ENCODE measurements at places on chromosomes 11 and 22.

GRCh38 chr11:8759634-8760033 lies 77.0 kb downstream of the RPL27A start:
- DNase-seq = no peak

DNA sequence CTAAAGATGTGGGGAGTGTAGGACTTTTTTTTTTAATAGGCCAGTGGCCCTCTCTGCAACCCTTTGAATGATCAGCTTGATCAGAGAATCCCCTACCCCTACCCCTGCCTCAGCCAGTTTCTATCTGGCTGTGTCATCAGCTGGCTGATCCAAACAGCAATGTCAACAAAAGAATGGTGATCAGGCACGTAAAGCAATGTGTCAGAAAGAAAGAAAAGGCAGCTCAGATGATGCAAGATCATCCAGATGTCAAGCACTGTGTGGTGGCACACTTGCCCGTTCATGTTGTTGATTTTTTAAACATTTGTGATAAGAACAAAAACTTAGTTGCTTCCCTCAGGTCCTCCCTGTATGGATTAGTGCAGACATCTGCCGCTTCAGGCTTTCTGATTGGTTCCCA lies 26.3 kb upstream of the EHF start:
- DNase-seq = no peak

DNA sequence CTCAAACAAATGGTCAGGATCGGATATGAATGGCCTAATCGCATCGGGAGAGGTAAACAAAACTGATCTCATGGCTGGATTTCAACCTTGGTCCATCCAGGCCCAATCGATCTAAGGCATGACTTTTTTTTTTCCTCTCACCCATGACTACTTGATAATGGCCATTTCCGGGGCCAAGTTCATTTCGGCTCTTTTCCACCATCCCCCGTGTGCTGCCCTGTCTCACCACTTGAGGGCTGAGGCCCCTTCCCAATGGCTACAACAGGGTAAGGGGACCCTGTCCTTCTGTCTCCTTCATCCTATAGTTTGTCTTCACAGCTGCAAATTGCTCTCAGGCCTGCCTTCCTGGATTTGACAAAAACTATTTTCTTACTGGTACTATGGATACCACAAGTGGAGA lies 26.7 kb downstream of the GRAP2 start:
- DNase-seq = no peak

GRCh38 chr11:2687223-2687530 lies 12.6 kb downstream of the KCNQ1OT1 start:
- no peak for DNase-seq

DNA sequence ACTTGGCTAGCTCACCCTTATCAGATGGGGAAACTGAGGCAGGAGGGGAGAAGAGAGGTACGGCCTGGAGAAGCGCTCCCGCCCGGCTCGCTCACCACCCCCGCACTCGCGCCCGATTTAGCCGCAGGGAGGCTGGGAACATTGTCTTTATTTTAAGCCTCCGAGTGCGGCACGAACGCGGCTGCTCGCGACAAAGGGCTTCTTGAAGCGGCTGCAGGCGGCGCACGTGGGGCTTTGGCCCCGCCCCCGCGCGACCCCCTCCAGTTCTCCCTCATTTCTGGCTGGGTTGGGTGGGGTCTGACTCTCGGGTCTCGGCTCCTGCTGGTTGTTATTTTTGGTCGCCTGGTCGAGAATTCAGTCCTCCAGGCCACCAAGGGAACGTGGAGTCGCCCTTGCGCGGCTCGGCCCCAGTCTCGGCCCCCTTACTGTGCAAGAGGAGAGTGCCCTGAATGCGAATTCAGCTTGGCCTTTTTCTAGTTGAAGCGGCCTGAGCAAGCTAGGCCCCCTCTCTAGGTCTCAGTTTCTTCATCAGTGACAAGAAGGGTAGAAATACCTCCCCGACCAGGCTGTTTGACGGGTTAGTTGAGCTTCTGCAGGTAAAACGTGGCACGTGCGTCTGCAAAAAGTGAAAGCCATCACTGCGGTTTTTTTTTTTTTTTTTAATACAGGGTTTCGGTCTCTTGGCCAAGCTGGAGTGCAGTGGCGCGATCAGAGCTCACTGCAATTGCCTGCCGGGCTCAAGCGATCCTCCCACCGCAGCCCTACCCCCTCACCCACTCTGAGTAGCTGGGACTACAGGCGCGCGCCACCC lies 2.6 kb upstream of the CHRM1 start:
- DNase-seq = no peak

DNA sequence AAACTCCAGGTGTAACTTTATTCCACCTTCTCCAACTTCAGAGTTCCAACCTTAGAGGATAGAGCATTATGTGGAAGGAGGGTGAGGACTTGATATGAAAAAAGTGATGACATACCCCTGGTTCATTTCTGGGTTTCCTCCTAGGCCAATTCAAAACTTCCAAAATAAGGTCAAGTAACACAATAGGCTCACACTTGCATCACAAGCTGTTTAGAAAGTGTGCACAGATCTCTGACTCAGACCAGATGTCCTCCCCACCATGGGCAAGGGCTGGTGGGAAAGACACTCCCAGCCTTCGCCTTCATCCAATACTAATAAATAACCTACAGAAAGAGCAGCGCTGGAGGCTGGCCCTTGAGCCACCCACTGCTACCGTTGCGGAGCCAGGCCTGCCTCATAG lies 5.8 kb upstream of the BUD13 start:
- DNase-seq = no peak

DNA sequence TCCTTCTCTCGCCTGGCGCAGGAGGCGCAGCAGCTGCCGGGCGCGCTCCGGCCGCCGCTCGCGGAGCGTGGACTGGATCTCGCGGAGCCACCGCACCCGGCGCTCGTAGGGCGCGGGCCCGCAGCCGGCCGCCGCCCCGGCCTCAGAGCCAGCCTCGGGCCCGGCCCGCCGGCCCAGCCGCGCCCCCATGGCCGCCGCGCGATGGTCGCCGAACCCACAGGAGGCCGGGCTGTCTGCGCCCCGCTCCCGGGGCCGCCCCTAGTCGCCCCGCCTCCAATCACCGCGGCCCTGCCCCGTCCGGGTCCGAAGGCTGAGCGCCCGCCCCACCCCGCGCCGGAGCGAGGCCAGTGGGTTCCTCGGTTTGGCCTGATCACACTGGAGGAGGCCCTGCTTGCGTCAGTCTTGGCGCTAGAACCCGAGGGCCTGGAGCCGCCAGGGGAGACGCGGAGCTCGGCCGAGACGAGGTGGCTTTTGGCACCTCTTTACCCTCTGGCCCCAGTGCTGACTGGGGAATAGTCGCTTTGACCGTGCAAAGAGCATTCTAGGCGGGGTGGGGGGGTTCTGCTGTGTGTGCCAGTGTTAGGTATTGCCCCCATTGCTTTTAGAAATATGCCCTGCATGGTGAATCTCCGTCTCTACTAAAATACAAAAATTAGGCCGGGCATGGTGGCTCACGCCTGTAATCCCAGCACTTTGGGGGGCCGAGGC lies at the start of gene LRRC75B:
Gene LRRC75B, minus strand, starts transcription at position 223 of the 708 bp plus-strand sequence. Its CDS starts 34 bp downstream, at position 189.
- no peak for DNase-seq

DNA sequence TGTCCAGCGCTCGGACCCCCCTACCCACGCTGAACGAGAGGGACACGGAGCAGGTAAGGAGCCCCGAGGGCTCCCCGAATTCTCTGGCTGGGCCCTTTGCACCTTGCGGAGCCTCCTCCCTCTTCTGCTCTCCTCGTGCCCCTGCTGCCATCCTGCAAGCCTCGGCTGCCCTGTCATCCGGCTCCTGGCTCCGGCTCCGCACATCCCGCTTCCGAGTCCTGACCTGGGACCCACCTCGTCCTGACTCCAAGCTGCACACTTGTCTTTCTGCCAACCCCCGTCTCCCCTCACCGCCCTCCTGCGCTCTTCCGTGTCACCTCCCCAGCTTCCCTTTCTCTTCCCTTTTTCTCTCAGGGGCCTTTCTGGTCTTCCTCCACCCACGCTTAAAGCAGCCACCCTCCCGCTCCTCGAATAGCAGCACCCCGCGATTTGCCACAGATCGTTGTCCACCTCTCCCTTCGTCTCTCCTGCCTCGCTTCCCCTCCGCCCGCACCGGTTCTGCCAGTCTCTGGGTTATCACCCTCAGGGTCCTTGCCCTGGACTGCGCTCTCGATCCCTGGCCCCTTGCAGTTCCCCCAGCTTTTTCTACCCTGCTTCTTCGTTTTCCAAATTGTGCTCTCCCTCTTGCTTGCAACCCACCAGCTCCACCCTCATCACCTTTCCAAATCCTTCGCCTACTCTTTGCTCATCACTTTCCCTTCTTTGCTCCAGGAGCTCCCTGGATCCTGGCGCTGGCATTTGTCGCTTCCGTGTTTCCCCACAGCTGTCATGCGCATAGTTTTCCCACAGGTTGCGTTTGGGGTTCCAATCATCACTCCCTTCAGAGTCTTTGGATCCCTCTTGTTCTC lies 822 bp downstream of the MARK2 start:
- no peak for DNase-seq

DNA sequence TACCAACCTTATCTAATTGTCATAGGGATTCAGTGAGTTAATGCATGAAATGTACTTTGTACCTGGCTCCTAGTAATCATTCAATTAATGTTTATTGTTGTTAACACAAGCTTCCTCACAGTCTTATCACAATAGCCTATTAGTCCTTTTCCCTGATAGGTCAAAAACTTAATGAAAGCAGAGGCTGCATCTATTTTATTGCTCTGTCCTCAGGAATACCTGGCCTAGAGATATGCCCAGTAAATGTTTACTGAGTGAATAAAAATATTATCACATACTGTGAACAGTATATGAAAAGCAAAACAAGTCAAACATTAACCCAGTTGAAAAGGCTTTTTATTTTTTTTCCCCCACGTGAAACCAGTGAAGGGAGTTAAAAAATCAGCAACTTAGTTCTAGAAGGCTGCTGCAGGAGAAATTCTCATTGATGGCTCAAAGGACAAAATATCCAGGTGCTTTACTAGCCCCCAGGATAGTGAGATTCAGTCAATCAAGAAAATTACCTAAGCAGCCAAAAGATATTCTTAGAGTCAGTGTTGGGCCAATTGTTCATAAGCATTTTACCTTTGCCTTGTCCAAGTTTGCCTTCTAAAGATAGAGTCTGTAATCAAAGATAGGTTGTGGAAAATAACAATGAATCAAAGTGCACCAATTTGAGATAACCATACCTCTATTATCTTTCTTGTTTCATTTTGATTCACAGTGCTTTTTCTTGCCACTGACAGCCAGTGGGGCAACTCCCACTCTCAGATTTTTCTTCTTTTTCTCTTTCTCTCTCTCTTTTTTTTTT lies 34.4 kb upstream of the SLC6A5 start:
- DNase-seq = no peak

GRCh38 chr22:49281467-49282340 lies 546.0 kb downstream of the BRD1 start:
- DNase-seq = no peak

DNA sequence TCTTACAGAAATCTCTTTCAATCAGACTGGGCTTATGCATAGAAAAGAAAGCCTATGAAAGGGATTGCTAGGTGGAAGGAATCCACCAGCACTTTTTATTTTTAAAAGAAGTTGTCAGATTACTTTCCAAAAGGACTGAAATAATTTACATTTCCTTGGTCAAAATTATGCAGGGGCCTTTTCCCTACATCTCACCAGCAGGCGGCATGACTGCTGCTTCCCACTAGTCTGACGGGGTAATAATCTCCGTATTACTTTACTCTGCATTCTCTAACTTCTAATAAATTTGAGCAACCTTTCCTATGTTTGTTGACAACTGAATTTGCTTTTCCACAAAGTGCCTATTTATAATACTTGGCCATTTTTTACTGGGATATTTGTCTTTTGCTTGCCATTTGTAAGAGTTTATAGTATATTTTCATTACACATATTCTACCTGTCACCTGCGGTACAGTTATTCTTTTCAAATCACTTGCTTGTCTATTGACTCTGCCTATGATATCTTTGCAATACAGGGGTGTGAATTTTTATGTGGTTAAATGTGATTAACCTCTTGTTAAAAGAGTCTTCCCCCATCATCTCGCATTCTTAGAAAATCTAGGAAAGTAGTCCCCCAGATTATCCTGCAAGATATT lies 51.9 kb upstream of the USP47 start:
- no peak for DNase-seq

DNA sequence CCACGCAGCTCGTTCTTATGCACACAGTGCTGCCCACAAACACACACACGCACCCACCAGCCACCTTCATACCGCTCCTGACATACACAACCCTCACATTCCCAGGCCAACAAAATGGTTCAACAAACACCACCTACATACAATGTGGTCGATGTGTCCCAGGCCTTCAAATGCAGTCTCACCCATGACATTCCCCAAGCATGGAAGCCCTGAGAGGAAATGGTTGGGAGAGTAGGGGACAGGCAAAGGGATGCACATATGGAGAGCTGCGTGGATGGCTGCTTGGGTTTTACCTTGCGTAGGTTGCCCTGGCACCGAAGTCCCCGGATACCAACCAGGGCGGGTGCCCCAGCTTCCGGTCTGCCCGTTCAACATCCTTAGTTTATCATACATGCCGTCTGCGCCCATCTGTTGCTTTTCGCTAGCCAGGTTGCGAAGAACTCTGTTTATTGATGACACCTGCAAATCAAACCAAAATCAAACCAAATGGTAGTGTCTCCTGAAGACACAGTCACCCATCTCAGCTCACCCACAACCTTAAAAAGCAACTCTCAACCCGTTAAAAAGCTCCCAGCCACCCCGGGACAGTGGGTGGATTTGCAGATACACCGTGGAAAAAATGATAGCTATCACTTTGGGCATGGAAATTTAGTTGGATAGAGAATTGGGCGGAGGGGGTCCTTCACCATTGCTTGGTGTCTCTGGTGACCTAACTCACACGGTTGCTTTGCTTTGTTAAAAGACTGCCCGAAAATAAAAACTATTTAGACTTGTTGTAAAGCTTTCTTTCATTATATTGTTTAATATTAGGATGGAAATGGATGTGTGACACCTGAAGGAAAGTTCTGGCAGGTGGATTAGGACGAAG lies 10.5 kb downstream of the PAX6 start:
- no peak for DNase-seq

- DNase-seq = no peak
These were observed 59.9 kb upstream of the C11orf58 start for GRCh38 chr11:16678466-16679116.

- no peak for DNase-seq
These were observed 70.1 kb downstream of the C2CD3 start for GRCh38 chr11:74100735-74101134.

GRCh38 chr22:37062702-37063381 lies 11.3 kb downstream of the KCTD17 start:
- no peak for DNase-seq

GRCh38 chr11:68686486-68686885 lies 2.1 kb downstream of the GAL start:
- no peak for DNase-seq

Measured in C1 segment of cervical spinal cord (tissue), 14 donors.